ENCODE measurements at places on chromosomes 7 and 10. TPM values are rescaled to one million over a fixed set of nuclear protein-coding genes. Genes with fewer than 3 reads are reported as not detected.

DNA sequence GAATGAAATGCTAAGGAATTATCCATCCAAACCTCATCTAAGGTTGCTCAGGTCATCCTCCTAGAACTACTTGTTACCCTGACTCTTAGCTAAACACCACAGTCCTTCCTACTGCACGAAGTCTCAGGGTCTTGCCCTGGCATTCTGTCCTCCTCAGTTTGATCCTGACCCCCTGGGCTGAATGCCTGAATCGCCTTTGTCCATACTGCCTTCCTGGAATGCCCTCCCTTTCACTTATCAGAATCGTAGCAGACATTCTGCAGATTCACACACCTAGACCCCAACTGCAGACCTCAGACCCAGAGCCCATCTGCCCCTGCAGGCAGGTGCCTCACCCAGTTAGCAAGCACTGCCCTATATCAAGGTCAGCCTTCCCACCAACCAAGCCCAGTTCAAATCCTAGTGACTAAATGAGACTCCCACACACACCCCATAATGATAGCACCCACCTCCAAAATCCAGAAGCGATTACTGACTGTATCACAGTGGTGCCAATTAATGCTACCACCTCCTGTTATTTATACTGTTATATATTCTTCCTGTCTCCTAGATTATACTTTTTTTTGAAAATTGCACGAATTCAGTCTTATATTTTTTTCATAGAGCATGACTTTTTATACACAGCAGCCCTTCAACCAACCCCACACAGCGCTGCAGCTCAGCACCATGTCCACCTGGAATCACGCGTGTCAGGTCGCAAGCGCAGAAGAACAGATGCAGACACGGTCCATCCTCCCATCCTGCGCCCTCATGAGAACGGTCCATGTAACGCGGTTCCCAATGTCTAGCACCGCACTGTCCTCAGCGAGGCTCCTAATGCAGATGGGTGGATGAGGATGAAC lies 3.7 kb downstream of the PARD3 start:
- H3K27ac ChIP-seq, result no peak overlapping the region
- no peak overlapping the region for H3K4me3 ChIP-seq
- H3K27me3 ChIP-seq, result no peaks in the 10 kb centered on the region
- no peak for DNase-seq
- H3K36me3 ChIP-seq, result no peaks in the 10 kb centered on the region
- H3K4me1 ChIP-seq, result peaks cover 32% of the 10 kb centered on the region

GRCh38 chr10:16611037-16611436 lies 89.4 kb upstream of the C1QL3 start:
- no peaks in the 10 kb centered on the region for H3K27me3 ChIP-seq
- no peak overlapping the region for H3K27ac ChIP-seq
- H3K4me1 ChIP-seq, result no peaks in the 10 kb centered on the region
- H3K36me3 ChIP-seq, result no peaks in the 10 kb centered on the region

DNA sequence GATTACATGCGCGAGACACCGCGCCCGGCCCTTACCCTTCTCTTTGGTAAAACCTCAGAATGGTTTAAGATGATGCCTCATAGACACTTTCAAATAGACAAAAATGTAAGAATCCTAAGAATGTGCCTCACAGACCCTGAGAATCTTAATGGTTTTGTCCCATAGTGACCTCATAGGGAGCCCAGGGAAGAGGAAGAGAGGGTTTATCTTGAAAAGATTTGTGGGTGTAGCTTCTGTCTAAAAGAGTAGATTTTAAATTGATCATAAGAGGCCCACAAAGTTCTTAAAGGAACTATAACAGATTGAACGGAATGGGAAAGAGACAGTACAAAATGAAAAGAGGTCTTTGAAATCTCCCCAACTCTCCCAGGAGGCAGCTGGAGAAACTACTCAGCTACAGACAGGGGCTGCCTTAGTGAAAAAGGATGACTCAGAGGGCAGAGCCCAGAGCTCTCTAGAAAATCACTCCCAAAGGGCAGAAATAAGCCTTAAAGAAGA lies 220.6 kb downstream of the ADRA2A start:
- no peaks in the 10 kb centered on the region for H3K4me1 ChIP-seq
- H3K27me3 ChIP-seq, result no peaks in the 10 kb centered on the region
- H3K36me3 ChIP-seq, result no peaks in the 10 kb centered on the region
- no peak for DNase-seq
- no peak overlapping the region for H3K27ac ChIP-seq

DNA sequence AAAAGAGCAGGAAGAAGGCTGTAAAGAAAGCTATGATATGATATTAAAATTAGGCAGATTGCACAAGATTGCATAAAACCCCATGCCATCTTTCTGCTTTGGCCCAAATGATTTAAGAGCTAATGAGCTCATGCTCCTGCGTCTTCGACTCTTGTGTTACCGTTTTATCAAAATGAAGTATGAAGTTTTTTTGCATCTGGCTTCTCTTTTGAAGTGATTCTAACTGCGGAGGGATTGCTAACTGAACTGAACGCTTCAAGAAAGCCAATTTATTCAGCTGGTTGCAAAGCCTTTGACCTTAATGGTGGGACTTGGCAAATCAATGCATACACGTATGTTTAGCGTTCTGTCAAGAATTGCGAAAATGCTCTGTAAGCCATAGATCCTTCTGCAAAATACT lies 282.9 kb downstream of the TWIST1 start:
- no peaks in the 10 kb centered on the region for H3K36me3 ChIP-seq
- H3K27ac ChIP-seq, result no peak overlapping the region
- DNase-seq, result no peak
- H3K27me3 ChIP-seq, result no peaks in the 10 kb centered on the region
- no peak overlapping the region for H3K4me3 ChIP-seq

- no peaks in the 10 kb centered on the region for H3K27me3 ChIP-seq
- peaks cover 86% of the 10 kb centered on the region for H3K4me1 ChIP-seq
- peak overlapping the region; percentile 47 for H3K4me3 ChIP-seq
- peak overlapping the region; percentile 85 for H3K27ac ChIP-seq
- no peak for DNase-seq
- peaks cover 5% of the 10 kb centered on the region for H3K36me3 ChIP-seq
Observed at GRCh38 chr10:69337296-69338132, 59.2 kb downstream of the HK1 start.

DNA sequence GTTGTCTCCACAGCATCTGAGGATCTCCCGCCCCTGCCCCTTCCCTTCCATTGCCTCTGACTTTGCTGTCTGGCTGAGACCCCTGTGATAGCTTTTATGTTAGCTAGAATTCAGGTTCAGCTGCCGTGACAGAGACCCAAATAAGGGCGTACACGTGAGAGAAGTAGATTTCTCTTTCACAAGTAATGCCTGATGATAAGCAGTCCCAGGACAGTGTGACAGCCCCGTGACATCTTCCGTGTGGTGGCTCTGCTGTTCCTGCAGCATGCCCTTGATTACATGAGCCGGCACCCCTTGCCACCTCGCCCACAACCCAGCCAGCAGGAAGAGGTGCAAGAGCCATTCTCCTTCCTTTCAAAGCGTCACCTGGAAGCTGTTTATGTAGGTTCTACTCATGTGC lies 130.9 kb upstream of the PODXL start:
- no peak overlapping the region for H3K27ac ChIP-seq
- no peak for DNase-seq
- no peaks in the 10 kb centered on the region for H3K36me3 ChIP-seq
- H3K4me3 ChIP-seq, result no peak overlapping the region
- H3K4me1 ChIP-seq, result peaks cover 2% of the 10 kb centered on the region

DNA sequence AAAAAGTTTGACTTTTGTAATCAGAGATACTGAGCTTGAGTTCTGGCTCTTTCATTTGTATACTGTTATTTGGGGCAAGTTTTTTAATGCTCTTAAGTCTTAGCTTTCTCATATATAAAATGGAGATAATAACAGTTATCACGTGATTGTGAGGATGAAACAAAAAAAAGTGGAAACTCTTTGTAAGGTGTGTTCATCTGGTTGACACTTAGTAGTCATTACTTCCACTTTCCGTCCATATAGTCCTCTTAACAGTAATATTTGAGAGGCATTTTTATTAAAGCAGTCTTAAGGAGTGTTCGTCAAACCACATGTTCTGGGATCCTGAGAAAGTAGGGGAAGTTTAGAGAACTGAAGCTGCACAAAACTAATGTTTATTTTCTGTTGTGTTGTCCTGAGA lies 65.6 kb downstream of the PTEN start:
- H3K36me3 ChIP-seq, result no peaks in the 10 kb centered on the region
- no peak overlapping the region for H3K27ac ChIP-seq
- H3K27me3 ChIP-seq, result no peaks in the 10 kb centered on the region
- peaks cover 22% of the 10 kb centered on the region for H3K4me1 ChIP-seq
- no peak overlapping the region for H3K4me3 ChIP-seq

- H3K4me3 ChIP-seq, result no peak overlapping the region
- H3K4me1 ChIP-seq, result no peaks in the 10 kb centered on the region
- no peak overlapping the region for H3K27ac ChIP-seq
- DNase-seq, result no peak
- H3K27me3 ChIP-seq, result no peaks in the 10 kb centered on the region
- no peaks in the 10 kb centered on the region for H3K36me3 ChIP-seq
Observed at GRCh38 chr7:111262293-111263116, 171.6 kb downstream of the LRRN3 start.

DNA sequence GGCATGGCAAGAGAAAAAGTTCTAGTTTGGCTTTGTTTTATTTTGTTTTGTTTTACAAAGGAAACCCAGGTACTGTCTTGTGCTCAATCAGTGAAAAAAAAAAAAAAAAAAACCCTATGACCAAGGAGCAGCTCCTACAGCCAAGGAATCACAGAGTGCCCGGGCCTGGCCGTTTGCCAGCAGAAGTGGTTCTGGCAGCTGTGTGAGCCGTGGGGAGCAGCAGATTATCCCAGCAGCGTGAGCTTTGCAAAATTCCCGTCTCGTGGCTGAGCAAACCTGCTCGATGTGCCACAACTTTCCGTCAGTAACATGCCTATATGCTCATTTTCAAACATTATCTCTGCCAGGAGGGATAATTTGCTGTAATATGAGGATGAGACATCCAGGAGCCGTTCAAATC lies 293.7 kb downstream of the POU6F2 start:
- no peak for DNase-seq
- H3K4me3 ChIP-seq, result no peak overlapping the region
- no peaks in the 10 kb centered on the region for H3K27me3 ChIP-seq
- no peak overlapping the region for H3K27ac ChIP-seq
- H3K36me3 ChIP-seq, result no peaks in the 10 kb centered on the region

GRCh38 chr10:62742536-62743061 lies 61.9 kb upstream of the ADO start:
- H3K4me3 ChIP-seq, result no peak overlapping the region
- peaks cover 10% of the 10 kb centered on the region for H3K4me1 ChIP-seq
- H3K36me3 ChIP-seq, result no peaks in the 10 kb centered on the region
- no peak for DNase-seq
- H3K27me3 ChIP-seq, result no peaks in the 10 kb centered on the region
- H3K27ac ChIP-seq, result no peak overlapping the region

- H3K27me3 ChIP-seq, result no peaks in the 10 kb centered on the region
- no peaks in the 10 kb centered on the region for H3K36me3 ChIP-seq
- H3K4me3 ChIP-seq, result no peak overlapping the region
- no peak for DNase-seq
Observed at GRCh38 chr7:49580000-49580399, 193.4 kb upstream of the VWC2 start.

DNA sequence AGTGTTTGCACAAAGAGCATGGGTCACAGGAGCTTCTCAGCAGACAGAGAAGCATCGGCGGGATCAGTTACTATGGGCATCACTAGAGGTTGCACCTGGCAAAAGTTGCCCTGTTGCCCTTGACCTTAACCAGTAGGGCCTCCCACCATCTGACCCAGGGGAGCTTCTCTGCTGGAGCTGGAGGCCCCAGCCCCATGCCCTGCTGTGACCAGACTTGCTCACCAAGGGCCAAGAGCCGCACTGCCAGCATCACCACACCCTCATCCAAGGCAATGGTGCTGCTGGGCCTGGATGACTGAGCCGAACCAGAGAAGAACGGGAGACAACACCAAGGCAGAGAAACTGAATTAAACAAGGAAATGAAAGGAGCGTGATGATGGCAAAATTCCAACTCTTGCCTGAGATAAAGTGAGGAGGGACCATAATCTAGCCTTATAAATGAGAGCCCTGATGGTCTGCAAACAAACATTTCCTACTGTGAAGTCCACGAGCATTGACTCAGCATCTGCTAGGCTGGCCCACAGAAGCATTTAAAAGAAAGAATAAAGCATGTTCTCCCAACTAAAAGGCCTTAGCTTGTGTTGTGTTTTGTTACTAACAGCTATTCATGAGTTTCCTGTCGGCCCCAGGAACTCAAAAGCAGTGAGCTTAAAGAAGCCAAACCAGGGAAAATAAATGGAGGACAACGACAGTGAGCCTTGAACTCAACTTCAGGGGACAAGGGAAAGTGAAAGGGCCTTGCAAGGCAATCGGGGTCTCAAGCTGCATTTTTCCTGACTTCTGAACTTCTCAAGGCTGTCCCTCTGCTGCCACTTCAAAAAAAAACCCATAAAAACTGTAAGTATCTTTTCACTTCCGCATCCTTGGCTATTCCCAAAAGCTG lies 60.4 kb downstream of the AFAP1L2 start:
- no peaks in the 10 kb centered on the region for H3K27me3 ChIP-seq
- no peaks in the 10 kb centered on the region for H3K4me1 ChIP-seq
- DNase-seq, result no peak
- H3K27ac ChIP-seq, result no peak overlapping the region
- peaks cover 9% of the 10 kb centered on the region for H3K36me3 ChIP-seq

- peaks cover 12% of the 10 kb centered on the region for H3K4me1 ChIP-seq
- DNase-seq, result no peak
- no peak overlapping the region for H3K4me3 ChIP-seq
- H3K27me3 ChIP-seq, result no peaks in the 10 kb centered on the region
- peak overlapping the region; percentile 22 for H3K27ac ChIP-seq
- peaks cover 17% of the 10 kb centered on the region for H3K36me3 ChIP-seq
Observed at GRCh38 chr7:74104702-74105101, 21.1 kb downstream of the LIMK1 start.

DNA sequence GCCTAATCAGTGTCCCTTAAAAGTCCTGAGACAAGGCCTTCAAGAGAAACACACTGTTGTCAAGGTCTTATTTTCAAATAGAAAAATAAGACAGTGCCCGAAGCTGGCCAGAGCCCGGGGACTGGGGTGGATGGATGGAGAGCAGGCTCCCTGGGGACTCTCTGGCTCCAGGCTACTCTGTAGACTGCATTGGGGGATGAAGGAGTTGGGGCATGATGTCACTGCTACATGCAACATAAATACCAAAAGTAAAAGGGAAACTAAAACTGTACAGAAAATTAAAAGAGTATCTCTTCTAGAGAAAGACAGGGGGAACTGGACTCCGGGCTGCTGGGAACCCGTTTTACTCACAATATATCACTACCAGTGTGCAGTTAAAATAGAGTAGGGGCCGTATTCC lies 629.8 kb downstream of the KCNMA1 start:
- DNase-seq, result no peak
- H3K36me3 ChIP-seq, result no peaks in the 10 kb centered on the region
- H3K4me3 ChIP-seq, result no peak overlapping the region

- H3K27ac ChIP-seq, result no peak overlapping the region
- H3K36me3 ChIP-seq, result peaks cover 28% of the 10 kb centered on the region
- H3K4me1 ChIP-seq, result no peaks in the 10 kb centered on the region
Observed at GRCh38 chr7:157253850-157254249, 83.0 kb upstream of the DNAJB6 start.

Gene ABCB1
- 0.23 TPM for polyA plus RNA-seq

Gene ZNF365
- polyA plus RNA-seq, result 20.9 TPM

Gene CRYGN
- not detected for polyA plus RNA-seq

Gene TMEM176A
- polyA plus RNA-seq, result not detected

Gene CLDN3
- not detected for polyA plus RNA-seq
